ENCODE measurements at places on chromosomes 7 and 10.

- DNase-seq = no peak
These were observed 133.8 kb upstream of the HDAC9 start for GRCh38 chr7:18361756-18362155.

DNA sequence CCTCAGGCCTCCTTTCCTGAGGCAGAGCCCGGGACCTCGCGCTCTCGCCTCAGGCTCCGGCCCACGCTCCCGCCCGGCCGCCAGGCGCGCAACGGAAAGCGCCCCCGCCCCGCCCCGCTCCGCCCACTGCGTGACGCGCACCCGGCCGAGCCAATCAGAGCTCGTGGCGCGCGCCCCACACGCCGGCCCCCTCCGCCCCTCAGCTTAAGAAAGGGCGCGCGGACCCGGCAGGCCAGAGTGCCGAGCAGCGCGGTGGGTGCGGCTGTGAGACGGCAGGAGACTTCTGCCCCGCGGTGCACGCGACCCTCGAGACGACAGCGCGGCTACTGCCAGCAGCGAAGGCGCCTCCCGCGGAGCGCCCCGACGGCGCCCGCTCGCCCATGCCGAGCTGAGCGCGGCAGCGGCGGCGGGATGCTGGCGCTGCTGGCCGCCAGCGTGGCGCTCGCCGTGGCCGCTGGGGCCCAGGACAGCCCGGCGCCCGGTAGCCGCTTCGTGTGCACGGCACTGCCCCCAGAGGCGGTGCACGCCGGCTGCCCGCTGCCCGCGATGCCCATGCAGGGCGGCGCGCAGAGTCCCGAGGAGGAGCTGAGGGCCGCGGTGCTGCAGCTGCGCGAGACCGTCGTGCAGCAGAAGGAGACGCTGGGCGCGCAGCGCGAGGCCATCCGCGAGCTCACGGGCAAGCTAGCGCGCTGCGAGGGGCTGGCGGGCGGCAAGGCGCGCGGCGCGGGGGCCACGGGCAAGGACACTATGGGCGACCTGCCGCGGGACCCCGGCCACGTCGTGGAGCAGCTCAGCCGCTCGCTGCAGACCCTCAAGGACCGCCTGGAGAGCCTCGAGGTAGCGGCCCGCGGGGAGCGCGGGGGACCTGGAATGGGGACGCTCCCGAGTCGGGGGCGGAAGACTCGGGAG, at the start of gene NPTX2:
TSS of gene NPTX2 (plus strand) at position 235 of the 909 bp plus-strand sequence. CDS start at position 412, 177 bp downstream.
- no peak for DNase-seq

DNA sequence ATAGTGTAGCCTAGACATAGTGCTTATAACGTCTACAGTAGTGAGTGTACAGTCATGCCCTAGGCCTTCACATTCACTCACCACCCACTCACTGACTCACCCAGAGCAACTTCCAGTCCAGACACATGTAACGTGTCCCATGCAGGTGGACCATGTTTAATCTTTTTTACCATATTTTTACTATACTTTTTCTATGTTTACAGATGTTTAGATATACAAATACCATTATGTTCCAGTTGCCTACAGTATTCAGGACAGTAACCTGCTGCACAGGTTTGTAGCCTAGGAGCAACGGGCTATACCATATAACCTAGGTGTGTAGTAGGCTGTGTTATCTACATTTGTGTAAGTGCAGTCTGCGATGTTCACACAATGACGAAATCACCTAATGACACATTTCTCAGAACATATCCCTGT, 11.0 kb downstream of the MPP7 start:
- peak; percentile 75 for DNase-seq

DNA sequence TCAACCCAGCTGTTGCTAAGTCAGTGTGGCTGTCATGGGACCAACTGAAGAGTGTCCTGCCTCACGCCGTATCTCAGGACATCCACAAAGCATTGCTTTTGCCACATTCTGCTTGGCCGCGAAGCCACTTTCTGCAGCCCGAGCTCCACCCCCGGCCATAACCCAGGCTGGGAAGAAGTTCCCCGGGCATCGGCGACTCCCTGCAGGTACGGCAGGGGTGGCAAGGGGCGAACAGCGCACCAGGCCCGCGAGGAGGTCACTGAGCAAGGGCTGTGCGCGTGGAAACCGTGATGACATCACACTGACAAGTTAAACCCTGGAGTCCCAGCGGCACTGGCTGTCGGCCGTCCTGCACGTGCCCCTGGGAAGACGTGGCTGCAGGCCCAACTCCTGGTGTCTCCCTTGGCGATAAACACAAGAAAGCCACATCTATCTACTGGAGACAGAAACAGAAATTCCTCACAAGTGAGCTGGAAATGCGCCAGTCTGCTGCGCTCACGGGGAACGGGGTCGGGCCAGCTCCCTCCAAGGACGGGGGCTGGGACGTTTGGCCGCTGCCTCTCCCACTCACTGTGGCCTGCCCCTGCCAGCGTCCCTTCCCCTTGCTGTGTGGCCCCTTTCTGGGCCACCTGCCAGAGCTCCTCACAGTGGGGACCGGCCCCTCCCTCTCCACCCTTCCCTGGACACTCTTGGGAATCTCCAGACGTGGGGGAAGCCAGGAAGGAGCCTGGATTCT, 326.3 kb downstream of the DNAJB6 start:
- DNase-seq = no peak

- DNase-seq = peak; percentile 43
These were observed 104.7 kb upstream of the EEPD1 start for GRCh38 chr7:36048141-36048901.

GRCh38 chr7:47601881-47602249, 20.0 kb upstream of the TNS3 start:
- no peak for DNase-seq

GRCh38 chr7:26326211-26326610, 34.5 kb downstream of the SNX10 start:
- DNase-seq = no peak

- DNase-seq = peak; percentile 31
These were observed 323.1 kb downstream of the ADK start for GRCh38 chr10:74474022-74474713.

- no peak for DNase-seq
These were observed 8.1 kb downstream of the SCD start for GRCh38 chr10:100355086-100355485.

GRCh38 chr7:28739128-28739527, 219.0 kb downstream of the TRIL start:
- DNase-seq = no peak

DNA sequence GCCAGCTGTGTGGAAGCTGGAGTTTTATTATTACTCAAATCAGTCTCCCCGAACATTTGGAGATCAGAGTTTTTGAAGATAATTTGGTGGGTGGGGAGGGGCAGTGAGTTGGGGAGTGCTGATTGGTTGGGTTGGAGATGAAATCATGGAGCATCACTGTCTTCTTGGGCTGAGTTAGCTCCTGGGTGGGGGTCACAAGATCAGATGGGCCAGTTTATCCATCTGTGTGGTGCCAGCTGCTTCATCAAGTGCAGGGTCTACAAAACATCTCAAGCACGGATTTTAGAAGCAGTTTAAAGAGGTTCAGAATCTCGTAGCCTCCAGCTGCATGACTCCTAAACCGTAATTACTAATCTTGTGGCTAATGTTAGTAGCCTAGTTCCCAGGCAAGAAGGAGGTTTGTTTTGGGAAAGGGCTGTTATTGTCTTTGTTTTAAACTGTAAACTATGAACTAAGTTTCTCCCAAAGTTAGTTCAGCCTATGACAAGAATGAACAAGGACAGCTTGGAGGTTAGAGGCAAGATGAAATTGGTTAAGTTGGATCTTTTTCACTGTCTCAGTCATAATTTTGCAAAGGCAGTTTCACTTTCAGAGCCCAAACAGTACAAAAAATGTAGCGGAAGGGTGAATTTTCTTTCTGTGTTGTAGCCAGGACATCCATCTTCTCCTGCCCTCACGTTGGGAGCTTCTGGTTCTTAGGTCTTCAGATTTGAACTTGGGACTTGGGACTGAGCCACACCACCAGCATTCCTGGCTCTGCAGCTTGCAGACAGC, 43.1 kb downstream of the KLF6 start:
- no peak for DNase-seq

DNA sequence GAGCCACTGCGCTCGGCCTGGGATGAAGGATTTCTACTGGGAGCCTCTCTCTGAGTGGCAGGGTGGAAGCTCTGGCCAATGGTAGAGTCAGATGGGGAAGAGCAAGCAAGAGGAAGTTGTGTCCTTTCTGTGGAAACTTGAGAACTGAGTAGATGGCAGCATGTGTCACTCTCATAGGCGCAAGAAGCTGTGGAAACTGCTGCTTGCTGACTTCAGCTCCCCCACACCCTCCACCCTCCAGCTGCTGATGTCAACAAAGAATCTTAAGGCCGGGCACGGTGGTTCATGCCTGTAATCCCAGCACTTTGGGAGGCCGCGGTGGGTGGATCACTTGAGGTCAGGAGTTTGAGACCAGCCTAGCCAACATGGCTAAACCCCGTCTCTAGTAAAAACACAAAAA, 39.8 kb upstream of the SRGN start:
- DNase-seq = no peak

DNA sequence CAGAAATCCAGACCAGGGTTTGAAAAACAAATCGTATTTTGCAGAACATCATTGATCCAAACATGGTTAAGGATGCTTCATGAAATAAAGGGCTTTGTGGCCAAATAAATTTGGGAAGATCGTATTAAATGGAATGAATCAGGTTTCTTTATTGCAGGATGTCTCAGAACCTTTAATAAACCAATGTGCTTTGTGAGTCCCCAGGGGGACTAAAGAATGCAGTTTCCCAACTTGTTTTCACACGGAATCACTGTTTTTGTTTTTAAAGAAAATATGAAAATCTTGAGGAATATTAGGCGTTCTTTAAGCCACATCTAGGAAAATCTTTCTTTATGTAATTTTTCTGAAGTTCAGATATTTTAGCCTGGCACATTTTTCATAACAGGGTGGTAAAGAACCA, 16.8 kb upstream of the CCDC172 start:
- DNase-seq = no peak

DNA sequence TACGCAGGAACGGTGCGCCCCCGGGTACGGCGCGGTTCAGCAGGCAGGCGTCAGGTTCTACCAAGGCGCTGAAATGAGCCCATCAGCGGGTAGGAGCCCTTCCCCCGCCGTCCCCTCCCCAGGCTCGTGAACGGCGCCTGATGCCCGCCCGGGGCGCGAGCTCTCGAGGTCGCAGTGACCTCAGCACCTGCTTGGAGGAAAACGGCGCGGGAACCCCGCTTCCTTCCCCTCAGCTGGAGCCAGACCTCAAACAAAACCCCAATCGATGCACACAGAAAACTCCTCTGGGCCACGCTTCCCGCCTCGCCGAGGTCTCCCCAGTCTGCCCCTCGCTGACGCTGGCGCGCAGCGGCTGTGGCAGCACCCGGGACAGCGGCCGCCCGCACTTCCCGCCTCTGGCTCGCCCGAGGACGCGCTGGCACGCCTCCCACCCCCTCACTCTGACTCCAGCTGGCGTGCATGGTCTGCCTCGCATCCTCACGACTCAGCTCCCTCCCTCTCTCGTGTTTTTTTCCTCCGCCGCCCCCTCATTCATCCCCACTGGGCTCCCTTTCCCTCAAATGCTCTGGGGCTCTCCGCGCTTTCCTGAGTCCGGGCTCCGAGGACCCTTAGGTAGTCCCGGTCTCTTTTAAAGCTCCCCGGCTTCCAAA, 514 bp upstream of the GAD2 start:
- DNase-seq = no peak

- DNase-seq = no peak
These were observed 100.6 kb downstream of the DLG5 start for GRCh38 chr10:77825965-77826364.

DNA sequence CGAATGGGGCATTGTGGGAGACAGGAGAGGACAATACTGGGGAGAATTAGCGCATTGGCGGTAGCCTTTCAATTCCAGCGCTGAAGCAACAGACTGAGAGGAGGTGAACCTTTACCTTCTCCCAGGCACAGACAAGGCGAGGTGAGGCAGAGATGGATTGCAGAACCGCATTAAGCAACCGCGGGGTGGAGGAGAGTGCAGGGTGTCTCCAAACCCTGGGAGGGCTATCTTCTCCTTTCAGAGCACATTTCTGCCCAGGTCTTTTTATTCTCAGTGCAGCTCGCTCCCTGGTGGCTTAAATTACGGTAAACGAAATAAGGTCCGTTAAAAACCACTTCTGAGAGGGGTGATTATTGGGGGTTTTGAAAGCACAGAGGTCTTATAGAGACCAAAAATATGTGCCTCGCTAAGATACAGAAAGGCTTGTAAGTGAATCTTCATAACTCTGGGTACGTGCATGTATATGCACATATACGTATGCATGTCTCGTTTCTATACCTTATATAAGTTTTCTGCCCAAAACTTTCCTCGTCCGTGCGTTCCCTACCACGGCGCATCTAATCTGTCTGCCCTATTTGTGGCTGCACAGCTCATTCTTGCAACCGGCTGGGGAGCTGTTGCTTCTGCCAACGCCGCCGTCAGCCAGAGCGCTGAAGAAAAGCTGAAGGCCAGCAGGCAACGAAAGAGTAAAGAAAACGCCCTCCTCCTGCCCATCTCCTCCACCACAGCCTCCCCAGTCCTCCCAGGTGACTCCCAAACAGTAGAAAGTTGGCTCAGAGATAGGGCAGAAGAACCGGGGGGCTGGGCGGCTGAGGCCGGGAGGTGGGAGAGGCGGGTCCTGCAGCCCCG, 895 bp upstream of the ZNF804B start:
- DNase-seq = no peak

DNA sequence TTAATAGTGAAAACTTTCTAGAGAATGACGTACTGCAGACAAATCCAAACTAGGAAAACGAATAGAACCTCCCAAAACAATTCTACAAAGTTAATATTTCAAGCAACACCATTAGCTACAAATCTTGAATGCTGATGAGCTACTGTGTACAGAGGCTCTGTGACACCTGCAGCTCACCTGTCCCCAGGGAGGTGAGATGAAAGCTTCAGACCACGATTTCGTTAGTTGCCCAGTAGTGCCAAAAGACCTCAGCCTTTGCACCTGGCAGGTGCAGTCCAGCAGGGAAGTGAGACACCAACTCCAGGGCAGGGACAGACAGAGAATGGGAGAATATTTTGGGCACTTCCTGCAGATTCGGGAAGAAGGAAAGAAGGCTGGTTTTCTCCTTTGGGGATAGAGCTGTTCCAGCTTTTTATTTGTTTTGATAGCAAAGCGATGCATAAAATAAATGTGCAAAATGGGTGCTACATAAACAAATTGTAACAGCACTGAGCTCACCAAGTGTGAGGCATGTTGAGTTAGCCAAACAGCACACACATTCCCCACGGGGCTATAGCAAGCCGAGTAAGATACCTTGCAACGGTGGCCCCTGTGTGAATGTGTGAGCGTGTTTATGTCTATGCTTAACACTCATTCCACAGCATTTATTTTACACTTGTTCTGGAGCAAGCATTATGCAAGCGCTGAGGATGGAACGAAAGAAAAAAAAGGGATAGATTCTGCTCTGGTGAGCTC, 1024.8 kb upstream of the AUTS2 start:
- no peak for DNase-seq

DNA sequence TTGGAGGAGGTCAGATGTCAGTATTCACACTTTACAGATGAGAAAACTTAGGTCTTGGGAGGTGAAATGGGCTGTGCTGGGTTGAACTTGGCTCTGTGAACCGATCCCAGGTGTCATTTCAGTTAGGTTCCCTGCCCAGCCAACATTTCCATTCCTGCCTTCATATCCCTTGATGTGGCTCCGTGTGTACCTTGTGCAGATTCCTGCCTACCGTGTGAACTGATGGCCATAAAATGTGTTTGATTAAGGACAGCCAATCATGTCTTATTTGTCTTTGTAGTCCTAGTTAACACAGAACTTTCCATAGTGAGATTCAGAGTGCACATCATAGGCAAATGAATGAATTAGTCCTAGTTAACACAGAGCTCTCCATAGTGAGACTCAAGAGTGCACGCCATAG, 101.0 kb upstream of the GATA3 start:
- no peak for DNase-seq

All from epithelial cell of prostate (primary cell).